ENCODE measurements at places on chromosomes 4 and X.

DNA sequence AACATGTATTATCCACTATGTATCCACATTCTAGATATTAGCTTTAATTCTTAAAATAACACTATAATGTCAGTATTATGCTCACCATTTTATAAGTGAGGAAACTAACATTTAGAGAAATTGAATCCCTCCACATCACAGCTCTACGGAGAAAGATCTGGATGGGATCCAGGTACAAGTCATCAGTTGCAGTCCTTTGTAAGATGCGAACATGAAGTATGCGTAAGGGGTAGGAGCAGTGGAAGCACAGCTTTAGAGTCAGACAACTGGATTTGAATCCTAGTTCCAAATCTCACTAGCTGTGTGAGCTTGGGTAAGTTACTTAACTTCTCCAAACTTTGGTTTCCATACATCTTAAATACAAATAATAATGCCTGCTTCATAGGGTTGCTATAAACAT lies 162.5 kb downstream of the ATP10D start:
- no peak for DNase-seq

DNA sequence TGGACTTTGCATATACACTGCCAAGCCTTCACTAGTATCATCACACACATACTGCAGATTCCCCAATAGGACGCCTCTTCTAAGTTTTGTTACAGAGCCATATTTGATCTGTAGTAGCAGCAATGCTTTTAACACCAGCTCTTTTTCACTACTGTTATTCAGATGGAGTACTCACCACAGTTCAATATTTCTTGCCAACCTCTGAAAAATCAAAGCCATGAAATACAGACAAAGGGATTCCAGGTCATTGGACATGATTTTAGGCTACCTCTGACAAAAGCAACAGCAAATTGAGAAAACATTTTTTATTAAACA lies 390.7 kb upstream of the ADGRL3 start:
- no peak for DNase-seq

GRCh38 chr4:55524844-55525571 lies 21.7 kb downstream of the CLOCK start:
- peak; percentile 21 for DNase-seq

GRCh38 chrX:72604705-72605104 lies 32.1 kb upstream of the HDAC8 start:
- DNase-seq: no peak
